ENCODE measurements at places on chromosomes 7 and 10.

- peak; percentile 59 for DNase-seq
Measured at GRCh38 chr7:44194069-44194468, 4.8 kb upstream of the GCK start.

- DNase-seq = peak; percentile 36
Measured at GRCh38 chr10:2760736-2761135, 306.6 kb upstream of the PFKP start.

DNA sequence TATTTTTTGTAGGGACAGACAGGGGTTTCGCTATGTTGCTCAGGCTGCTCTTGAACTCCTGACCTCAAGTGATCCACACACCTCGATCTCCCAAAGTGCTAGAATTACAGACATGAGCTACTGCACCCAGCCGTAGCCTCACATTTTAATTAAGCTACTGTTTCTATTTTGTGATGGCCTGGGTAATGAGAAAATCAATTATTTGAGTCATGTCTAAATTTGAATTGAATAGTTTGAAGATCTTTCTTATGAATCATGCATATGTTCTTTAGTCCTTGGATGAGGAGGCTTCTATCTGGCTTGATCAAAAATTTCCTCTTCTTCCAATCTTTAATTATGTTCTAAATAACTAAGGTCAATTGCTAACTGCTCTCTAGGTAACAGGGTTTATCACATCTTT is 175.0 kb downstream of the REEP3 start:
- DNase-seq = no peak

GRCh38 chr10:44060221-44060620 is 324.7 kb downstream of the CXCL12 start:
- no peak for DNase-seq

DNA sequence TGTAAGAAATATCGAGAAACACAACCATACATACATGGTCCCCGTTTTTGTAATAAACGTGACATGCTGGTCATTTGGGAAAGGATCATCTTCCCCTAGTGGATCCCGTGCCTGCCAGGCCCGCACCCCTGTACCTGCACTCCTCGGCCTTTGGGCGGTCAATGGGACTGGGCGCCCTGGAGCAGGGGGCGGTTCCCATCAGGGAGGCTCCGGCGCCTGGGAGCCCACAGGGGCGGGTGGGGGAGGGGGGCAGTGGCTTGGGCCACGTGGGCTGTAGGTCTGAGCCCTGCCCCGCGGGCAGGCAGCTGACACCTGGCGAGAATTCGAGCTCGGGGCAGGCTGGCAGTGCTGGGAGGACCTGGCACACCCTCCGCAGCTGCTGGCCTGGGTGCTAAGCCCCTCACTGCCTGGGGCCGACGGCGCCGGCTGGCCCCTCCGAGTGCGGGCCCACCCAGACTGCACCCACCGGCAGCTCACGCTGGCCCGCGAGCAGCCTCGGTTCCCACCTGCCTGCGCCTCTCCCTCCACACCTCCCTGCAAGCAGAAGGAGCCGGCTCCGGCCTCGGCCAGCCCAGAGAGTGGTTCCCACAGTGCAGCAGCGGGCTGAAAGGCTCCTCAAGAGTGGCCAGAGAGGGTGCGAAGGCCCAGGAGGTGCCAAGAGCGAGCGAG is 361.6 kb upstream of the GRM3 start:
- no peak for DNase-seq

GRCh38 chr7:105346593-105347322 is 42.0 kb downstream of the SRPK2 start:
- no peak for DNase-seq

- no peak for DNase-seq
Measured at GRCh38 chr7:55448526-55448925, 83.4 kb downstream of the LANCL2 start.

GRCh38 chr10:72379062-72379461 is 24.3 kb upstream of the DNAJB12 start:
- DNase-seq = no peak

GRCh38 chr7:124369310-124369709 is 336.4 kb upstream of the TMEM229A start:
- no peak for DNase-seq

- no peak for DNase-seq
Measured at GRCh38 chr10:29923416-29923965, 135.9 kb downstream of the JCAD start.

DNA sequence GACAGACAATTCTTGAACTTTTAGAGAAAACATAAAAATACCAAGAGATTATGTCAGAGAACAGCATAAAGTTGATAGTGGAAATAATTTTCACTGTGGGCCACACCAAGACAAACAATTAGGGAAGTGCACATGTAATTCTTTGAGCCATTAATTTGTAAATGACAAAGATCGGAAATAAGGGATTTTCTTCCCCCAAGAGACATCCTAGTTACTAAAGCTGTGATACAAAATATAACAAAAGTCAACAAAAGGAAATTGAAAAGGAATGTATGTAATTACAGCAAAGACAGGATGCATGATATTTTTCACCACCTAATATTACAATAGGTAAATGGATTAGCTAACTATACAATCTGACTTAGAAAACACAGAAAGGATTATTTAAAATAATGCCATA is 12.4 kb upstream of the LRRC72 start:
- no peak for DNase-seq

GRCh38 chr7:87100326-87100725 is 40.9 kb upstream of the ELAPOR2 start:
- DNase-seq = peak; percentile 74

GRCh38 chr7:135911099-135911498 is 66.1 kb downstream of the MTPN start:
- DNase-seq = no peak

GRCh38 chr10:15735763-15736162 is 16.0 kb upstream of the ITGA8 start:
- no peak for DNase-seq

GRCh38 chr7:32253299-32253698 is 183.1 kb upstream of the PDE1C start:
- DNase-seq = no peak

DNA sequence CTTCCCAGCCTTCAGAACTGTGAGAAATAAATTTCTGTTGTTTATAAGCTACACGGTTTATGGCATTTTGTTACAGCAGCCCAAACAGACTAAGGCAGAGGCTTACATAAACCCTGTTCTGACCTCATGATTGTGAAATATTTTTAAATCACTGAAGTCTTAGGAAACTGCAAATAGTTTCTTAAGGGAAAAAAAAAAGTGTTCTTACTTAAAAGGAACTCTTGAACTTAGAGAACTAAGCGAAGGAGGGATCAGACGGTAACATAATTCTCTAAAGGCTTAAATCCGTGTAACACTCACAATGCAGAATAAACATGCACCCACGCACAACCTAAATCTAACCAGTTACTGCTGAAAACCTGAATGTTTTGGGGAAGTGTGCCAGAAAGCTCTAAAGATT is 749.1 kb upstream of the LRRTM3 start:
- no peak for DNase-seq

DNA sequence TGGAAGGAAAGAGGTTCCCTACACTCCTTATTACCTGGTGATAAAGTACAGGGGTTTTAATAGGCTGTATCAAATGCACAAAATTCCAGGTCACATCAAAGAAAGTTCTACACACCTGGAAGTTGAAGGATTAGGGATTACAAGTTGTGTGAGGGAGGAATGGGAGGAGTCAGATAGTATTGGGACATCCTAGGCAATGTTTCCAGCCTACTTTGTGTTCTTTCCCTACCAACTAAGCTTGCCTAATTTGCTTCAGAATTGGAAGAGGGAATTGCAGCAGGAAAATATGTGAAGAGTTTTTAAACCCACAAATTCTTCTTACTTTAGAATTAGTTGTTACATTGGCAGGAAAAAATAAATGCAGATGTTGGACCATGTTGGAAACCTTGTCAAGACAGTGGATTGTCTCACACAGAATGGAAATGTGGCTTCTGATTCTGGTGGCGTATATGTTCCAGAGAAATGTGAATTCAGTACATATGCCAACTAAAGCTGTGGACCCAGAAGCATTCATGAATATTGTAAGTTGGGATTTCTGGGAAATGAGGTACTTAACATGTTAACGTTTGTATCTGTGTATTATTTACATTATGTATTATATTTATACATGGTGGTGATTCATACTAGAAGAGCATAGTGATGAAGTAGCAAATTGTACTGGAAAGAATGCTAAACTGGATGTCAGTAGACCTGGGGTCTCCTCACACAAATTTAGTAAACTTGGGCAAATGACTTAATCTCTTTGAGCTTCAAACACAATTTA is at the start of gene LIPM:
Gene LIPM (plus strand): TSS at position 208 of the 763 bp plus-strand sequence. CDS start 167 bp downstream, at position 375.
- no peak for DNase-seq

- DNase-seq = no peak
Measured at GRCh38 chr10:126402721-126403695, 14.7 kb upstream of the ADAM12 start.

- DNase-seq = no peak
Measured at GRCh38 chr10:87983716-87984115, 120.3 kb downstream of the PTEN start.

DNA sequence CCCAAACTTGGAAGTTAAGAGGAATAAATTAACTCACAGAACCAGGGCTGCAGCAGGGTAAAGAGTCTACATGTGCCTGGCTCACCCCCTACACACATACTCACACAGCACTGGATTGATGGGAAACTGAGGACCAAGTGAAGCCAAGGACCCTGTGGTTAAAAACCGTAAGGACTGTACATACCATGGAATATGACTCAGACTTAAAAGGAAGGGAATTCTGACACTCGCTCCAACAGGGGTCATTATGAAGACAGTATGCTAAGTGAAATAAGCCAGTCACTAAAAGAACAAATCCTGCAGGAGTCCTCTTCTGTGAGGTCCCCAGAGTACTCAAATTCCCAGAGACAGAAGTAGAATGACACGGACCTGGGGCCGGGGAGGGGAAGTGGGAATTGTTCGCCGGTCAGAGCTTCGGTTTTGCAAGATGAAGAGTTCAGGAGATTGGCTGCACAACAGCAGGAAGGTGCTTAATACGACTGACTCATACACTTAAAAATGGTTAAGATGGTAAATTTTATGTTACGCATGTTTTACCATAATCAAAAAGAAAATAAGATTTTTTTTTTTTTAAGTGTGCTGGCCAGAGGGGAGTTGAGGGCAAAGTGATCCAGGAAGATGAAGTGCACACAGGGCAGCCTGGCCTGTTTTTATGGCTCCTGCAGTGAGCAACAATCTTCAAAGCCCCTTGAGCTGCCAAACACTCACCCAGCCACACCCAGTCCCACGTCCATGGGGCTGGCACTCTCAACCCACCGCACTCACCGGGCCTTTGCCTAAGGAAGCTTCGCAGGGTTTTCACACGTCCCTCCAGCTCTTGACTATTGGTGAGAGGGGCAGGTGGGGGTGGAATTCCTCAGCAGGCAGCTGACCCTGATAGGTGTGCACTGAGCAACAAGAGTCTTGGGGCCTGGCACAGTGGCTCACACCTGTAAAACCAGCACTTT is 26.4 kb downstream of the DRGX start:
- DNase-seq = peak; percentile 68

DNA sequence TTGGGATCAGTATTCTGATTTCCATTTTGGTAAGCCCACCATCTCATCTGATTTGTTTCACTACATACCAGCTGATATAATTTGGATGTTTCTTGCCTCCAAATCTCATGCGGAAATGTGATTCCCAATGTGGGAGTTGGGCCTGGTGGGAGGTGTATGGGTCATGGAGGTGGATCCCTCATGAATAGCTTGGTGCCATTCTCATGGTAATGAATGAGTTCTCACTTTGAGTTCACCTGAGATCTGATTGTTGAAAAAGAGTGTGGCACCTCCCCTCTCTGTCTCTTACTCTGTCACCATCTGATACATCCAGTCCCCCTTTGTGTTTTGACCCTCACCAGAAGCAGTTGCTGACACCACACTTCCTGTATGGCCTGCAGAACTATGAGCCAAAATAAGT is 347.3 kb downstream of the ARL4A start:
- no peak for DNase-seq
